ENCODE measurements at places on chromosomes 3 and 15.

GRCh38 chr15:69666441-69666882, 213.8 kb downstream of the RPLP1 start:
- DNase-seq, result no peak

DNA sequence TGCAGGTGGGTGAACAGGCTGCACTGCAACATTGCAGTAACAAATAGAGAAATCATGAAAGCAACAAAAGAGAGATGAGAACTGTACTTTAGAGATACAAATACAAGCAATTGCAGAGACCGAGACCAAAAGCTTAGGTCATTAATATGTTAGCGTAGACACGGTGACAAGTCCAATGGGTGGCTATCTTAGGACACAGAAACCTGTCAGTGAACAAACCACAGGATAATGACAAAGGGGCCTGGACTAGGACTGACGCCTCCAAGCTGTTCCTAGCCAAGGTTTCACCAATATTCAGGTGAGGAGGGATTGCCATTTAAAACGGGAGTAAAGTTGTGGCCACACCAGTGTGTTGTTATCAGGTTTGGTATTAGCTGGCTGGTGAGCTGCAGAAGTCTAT, 41.7 kb upstream of the BLM start:
- DNase-seq, result no peak

GRCh38 chr3:69715204-69715603, 24.1 kb upstream of the MITF start:
- no peak for DNase-seq

- no peak for DNase-seq
These were observed 6.9 kb downstream of the SELENOT start for GRCh38 chr3:150609988-150610387.

- no peak for DNase-seq
These were observed 61.9 kb downstream of the ZNF609 start for GRCh38 chr15:64522226-64522823.

GRCh38 chr3:13007251-13007941, 65.8 kb downstream of the IQSEC1 start:
- no peak for DNase-seq

DNA sequence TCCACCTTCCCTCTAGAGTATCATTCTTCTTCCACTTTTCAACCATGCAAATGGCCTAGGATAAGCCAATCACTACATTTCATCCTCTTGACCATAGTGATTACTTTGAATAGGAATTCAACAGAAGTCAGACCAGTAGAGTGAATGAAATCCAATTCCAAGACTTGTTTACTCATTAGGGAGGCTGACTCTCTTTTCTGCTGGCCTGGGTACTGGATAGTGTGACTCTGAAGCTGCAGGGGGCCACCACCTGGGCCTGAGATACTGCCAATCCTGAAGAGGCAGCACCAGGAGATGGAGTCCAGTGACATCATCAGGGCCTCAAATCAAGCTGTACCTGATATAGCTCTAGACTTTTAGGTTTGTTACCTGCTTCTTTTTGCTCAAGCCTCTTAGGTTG, 7.0 kb upstream of the FSTL1 start:
- DNase-seq, result no peak

- no peak for DNase-seq
These were observed 65.0 kb downstream of the NIPA2 start for GRCh38 chr15:22903427-22903826.

DNA sequence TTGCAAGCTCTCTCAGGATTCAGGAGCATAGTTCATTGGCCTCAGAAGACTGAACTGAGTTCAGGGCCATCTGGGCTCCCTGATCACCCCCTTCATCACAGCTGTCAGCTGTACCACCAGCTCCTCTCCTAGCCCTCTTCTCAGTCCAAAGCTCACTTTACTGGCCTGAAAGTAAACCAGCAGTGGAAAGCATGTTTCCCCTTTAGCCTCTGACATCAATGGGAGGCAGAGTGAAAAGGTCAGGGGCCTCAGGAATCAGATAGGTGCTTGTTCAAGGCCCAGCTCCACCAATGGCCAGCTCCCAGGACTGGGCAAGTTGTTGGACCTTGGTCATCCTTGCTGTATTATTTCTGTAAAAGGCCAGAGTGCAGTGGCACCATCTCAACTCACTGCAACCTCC, 223.4 kb downstream of the TLE3 start:
- DNase-seq, result no peak

GRCh38 chr3:105260385-105260784, 106.3 kb upstream of the ALCAM start:
- DNase-seq, result no peak

GRCh38 chr15:66356359-66357236, at the start of gene TIPIN:
Gene TIPIN, minus strand, starts transcription at chr15:66356685. Its CDS starts 3,738 bp downstream, at chr15:66352947.
- DNase-seq, result peak; percentile 97

DNA sequence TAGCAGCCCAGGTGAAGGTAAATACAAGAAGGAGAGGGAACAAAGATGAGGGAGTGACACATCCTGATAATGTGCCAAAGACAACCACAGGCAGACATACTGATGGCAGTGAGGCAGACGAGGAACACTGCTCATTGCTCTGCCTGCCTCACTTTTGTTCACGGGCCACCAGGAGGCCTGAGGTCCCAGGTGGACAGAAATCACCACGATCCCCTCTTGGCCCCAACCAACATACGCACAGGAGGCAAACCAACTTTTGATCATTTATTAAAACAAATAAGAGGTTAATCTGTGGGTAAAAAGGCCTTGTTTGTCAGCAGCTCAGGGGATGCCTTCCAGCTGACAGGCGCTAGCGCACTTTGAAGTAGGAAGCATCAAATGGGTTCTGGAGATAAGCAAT, 4.2 kb downstream of the ALG1L2 start:
- DNase-seq, result no peak

- no peak for DNase-seq
These were observed 35.6 kb upstream of the PPP4R2 start for GRCh38 chr3:72960812-72961518.

DNA sequence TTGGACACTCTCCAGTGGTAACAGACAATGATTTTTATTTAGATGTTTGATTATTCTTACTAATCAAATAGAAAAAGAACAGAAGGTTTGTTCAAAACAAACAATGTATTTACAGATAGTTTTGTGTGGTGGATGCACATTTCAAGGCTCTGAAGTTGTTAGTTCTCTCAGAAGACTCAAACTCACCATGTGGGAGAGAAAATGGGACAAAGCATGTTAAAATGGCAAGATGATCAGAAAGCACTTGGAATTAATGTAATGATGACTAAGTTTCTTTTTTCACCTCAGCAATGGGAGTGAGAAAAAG, 450.5 kb upstream of the KCNMB2 start:
- no peak for DNase-seq

DNA sequence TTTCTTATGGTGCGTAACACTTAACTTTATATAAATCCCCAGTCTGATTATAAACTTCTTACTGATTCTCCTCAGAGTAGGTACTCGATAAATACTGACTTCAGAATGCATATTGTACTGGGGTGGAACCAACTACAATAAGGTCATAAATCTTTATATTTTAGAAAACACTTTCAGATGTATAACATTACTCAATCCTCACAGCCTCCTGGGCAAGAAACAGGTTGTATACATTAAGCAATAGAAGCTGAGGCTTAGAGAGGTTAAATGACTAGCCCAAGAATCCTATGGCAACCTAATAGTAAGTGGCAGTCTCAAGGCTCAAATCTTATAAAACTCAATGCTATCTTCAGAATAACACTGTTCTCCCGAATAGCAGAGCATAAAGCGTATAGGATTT, 9.1 kb downstream of the VPS13C start:
- no peak for DNase-seq

GRCh38 chr15:36254426-36254825, 325.0 kb upstream of the CDIN1 start:
- DNase-seq, result no peak

DNA sequence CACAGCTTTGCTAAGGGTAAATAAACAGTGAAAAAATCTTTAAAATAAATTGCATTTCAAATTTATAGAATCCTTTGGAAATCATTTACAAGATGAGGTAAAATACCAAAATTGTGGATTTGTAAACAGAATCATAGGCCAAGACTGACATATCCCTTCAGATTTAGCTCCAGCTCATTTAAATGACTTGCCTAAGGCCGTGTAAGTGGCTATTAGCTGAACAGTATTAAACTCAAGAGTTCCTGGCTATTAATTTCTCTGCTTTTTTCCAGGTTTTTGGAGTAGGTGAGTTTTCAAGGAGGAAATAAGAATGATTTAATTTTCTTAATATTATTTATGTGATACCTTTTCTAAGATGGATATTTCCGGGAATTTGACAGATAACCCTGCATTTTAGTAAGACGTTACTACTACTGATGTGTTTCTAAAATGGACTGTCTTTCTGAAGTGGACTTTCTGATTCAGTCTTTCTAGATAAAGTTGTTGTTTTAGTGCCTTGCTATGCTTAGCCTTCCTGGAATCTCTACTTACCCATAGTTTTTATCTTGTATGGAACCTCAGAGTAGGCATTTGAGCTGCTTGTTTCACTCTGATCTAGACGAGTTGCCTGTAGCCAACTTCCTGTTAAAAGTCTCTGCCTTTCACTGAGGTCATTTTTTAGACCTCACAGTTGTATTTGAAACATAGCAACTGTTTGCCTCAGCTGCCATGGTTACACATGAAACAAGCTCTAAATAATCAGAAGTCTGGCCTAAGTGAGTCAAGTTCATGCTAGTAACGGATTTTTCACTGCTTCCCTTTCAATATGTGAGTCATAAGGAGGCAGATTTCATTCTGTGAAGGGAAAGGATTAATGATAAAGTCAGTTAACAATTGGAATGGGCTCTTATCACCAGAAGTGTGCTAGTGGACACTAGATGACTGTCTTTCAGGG, 127.0 kb downstream of the KLHL25 start:
- no peak for DNase-seq

GRCh38 chr15:82533801-82534200, 6.5 kb downstream of the RPS17 start:
- DNase-seq, result no peak

Data from activated CD4-positive, CD25-positive, alpha-beta regulatory T cell treated with anti-CD3 and anti-CD28 coated beads, Interleukin-2, amount 50 U/mL, for 72 hours (primary cell).